Stimulated activated CD4-positive, alpha-beta T cell treated with anti-CD3 and anti-CD28 coated beads, Interleukin-15, amount 100 ng/mL, for 24 hours (primary cell): ENCODE measurements at places on chromosomes 2 and 18.

DNA sequence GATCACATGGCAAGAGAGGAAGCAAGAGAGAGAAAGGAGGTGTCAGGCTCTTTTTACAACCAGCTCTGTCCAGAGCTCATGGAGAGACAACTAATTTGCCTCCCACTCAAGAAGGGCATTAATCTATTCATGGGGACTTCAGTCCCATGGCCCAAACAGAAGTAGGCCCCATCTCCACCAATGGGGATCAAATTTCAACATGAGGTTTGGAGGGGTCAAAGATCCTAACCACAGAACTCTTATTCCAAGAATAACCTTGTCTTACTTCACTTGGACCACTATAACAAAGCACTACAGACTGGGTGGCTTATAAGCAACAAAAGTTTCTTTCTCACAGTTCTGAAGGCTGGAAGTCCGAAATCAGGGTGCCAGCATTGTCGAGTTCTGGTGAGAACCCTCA, 31.8 kb downstream of the GRB14 start:
- no peak for DNase-seq

DNA sequence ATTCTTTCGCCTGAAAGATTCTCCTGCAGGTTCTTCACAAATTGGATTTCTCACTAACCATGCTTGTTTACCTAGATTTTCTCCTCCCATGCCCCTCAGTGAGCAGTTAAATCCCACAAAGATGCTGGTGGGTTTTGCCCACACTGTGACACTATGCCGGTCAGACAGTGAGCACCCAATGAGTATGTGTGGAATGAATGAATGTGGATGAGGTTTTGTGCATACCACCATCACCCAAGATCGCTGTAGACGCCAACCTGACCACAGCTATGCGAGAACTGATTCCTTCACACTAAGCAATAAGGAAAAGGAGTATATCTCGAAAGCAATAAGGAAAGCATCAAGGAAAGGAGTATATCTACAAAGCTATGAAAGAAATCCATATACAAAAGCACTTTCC, 116.7 kb downstream of the PID1 start:
- DNase-seq, result no peak

DNA sequence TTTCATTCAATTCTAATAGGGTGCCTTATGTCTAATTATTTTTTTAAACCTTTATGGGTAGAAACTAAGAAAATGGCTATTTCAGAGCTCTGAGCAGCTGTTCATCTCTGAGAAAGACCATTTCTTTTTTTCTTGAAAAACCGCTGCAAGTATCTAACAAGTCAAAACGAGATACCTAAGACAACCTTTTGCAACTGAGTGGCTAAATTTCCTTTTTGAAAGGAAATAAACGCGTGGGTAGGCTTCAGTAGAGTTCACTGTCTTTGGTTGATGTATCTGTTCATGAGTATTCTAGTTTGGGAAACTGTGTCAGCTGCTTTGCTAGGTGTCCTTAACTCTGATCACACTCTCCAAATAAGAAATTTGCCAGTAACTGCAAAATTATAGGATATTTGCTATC, 104.3 kb upstream of the LINC00305 start:
- no peak for DNase-seq

DNA sequence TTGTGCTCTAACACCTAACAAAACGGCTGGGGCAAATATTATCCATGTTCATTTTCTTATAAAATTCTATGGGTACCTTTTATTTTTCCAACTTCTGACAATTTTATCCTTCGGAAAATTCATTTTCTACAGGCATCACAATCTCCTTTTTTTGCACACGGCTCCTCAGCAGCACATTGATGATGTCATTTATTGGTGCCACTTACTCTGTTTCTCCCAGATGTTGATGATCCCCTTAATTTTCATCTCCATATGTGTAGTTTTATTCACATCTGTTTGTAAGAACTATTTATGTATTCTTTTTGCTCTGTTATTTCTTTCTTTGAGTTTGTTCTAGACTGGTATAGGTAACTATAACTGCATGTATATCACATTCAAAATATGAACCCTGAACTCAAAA, 1660.8 kb upstream of the DDX18 start:
- no peak for DNase-seq

- no peak for DNase-seq
Measured at GRCh38 chr2:20430035-20430434, 16.8 kb upstream of the RHOB start.

- DNase-seq, result no peak
Measured at GRCh38 chr2:96848264-96848663, 4.4 kb upstream of the ANKRD23 start.

- DNase-seq, result no peak
Measured at GRCh38 chr2:55901941-55902340, 21.6 kb downstream of the EFEMP1 start.

- DNase-seq, result no peak
Measured at GRCh38 chr2:53286345-53286744, 481.3 kb upstream of the CHAC2 start.

GRCh38 chr18:74645679-74646078, 48.0 kb downstream of the ZNF407 start:
- no peak for DNase-seq

- peak; percentile 22 for DNase-seq
Measured at GRCh38 chr2:134206573-134206972, 47.3 kb upstream of the MGAT5 start.

DNA sequence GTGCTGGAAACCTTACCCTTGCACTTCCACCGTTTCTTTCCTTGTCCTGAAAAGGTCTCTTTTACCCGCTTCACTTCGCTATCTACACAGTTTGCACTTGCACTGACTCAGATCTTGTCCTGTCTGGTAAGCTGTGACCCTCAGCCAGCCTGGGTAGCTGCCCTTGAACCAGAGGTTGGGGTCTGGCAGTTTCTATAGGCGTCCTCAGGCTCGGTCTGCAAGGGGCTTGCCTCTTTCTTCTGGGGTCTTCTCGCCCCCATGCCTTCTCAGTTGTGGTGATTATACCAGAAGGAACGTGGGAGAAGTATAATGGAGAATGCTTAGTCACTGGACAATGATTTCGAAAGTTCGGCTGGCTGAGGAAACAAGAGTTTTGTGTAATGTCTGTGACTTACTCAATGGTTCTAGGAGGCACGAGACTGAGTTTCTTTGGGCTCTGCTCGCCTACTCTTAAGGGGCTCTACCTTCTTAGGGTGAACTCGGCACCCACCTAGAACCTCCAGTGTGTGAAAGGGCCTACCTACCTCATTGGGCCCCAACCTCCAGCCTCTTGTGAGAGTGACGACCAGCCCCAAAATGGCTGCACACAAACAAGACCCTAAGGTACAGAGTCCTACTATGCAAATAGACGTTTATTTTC, 6.9 kb upstream of the STAT1 start:
- DNase-seq, result peak; percentile 59

DNA sequence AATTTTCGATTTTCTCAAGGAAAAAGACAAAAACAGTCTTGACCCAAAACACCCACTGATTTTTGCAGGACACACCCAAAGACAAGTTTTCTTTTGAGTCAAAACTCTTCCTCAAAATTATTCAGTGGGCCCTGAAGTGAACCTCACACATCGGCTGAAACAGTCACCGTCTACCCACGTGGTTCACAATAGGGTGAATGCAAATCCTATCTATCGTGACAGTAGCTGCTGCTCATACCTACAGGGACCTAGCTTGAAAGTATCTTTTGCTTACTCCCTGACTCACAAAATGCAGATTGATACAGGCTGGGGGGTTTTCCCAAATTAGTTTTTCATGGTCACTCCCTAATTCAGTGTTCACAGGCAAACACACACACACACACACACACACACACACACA, 10.7 kb upstream of the CD226 start:
- DNase-seq, result peak; percentile 61

GRCh38 chr2:128424406-128425171, 105.9 kb upstream of the HS6ST1 start:
- DNase-seq, result no peak

DNA sequence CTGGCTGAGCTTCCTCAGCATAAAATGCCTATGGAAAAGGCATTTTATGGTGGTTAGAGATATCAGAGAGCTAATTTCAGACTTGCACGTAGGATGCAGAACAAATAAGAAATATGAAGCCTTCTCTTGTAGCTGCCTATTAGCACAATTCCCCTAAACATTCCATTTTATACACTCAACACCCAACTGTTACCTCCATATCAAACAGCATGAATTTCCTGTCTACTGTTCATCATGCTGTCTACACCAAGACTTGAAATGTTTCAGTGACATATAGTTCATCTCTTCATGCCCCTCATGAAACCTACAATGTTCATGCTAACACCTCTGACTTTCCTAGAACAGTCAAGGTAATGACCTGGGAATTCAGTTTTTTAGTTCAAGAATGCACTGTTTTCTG, 249.9 kb downstream of the PIEZO2 start:
- no peak for DNase-seq

DNA sequence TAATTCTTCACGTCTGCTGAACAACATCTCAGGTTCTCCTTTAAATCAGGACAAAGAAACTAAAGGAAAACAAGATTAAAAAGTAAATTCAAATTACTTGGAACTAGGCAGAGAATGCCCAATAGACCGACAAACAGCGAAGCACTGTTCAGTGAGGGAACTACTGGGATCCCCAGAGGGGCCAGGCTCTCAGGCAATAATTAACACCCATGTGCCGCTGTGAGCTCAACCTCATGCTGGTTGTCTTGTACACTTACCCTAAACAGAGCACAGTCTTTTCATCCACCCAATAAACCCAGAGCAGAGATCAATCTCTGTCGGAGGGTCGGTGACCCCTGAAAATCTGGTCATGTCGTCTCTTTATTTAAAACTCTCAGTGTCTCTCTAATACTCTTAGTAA, 229.9 kb upstream of the CRIM1 start:
- DNase-seq, result no peak

DNA sequence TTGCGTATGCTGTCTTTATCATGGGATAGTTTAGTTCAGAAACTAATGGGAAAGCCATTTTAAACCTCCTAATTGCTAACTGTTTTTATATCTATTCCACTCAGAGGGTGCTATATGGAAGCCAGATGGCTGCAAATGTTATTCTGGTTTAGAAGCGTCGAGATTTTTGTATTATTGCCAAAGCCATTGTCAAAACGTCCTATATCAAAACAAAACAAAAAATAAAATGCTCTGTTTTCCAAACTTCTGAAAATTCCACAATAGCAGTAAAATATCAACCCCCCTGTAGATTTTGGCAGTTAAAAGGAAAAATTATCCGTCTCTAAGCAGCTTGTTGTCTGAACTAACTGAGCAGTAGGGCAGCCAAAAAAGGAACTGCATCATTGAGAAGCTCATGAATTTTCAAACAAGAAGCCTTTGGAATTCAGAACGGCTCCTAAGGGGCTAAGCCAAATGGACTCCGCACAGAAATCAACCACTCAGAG, 195.4 kb upstream of the CWC22 start:
- no peak for DNase-seq

- DNase-seq, result no peak
Measured at GRCh38 chr2:138814123-138814898, 34.1 kb upstream of the NXPH2 start.

DNA sequence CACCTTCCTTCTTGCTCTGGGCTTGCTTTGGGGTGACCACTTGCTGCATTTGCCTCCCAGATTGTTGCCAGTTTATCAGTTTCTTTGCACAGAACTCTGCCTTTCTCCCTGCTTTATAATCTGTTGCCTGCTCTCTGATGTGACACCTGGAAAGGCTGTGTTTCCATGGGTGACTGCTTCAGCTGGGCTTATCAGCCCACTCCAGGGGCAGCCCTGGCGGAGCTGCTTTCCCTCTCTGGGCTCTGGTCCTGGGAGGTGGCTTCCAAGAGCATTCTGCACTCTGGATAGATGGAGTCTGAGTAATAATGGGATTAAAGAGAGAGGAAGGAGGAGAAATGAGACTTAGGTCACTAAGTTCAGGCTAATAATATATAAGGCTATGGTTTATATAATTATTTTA, 352.7 kb downstream of the TSN start:
- no peak for DNase-seq

- no peak for DNase-seq
Measured at GRCh38 chr2:239372835-239373234, 28.0 kb downstream of the HDAC4 start.

DNA sequence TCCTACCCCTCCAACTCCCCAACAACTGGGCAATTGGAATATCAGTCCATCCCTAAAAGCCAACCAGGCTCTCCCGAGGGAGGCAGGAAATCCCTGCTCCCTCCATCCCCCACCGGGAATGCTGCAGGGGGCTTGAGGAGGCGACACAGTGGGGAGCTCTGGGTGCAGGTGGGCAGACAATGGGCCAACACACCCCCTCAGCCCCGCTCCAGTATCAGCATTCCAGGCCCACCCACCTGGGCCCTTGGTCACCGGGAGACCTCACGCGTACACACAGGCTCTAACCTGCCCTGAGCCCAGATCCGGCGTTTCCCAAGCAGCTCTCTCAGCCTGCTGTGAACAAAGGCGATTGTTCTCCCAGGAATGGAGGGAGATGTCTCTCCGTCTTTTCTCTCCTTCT, 37.6 kb upstream of the FZD7 start:
- no peak for DNase-seq

DNA sequence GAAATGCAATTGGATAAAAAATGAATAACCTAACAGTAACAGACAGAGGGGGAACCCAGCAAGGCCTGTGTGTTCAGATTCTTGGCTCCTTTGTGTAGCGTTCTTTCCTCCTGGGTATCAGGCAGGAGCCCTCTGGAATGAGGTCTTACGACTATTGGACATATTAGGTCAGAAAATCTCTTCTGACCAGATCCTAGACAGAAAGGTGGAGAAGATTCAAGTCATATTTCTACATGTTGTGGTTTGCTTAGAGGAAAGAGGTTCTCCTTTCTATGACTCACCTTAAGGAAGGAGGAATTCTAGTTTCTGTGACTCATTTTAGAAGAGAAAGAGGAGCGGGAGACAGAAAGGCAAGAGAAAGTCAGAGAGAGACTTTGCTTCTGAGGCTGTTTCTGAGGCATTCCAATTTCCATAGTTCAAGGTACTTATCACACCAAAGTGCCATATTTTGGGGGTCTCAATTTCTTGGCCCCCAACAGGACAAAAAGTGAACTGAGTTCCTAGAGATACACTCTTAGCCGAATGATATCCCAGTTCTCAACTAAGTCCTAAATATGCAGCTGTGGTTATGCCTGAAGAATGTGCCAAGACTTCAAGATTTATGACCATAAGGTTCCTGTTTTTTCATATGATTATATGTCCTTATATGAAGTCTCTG, 618.6 kb downstream of the ZEB2 start:
- no peak for DNase-seq

GRCh38 chr2:195017890-195018289, 639.1 kb upstream of the SLC39A10 start:
- DNase-seq, result no peak

DNA sequence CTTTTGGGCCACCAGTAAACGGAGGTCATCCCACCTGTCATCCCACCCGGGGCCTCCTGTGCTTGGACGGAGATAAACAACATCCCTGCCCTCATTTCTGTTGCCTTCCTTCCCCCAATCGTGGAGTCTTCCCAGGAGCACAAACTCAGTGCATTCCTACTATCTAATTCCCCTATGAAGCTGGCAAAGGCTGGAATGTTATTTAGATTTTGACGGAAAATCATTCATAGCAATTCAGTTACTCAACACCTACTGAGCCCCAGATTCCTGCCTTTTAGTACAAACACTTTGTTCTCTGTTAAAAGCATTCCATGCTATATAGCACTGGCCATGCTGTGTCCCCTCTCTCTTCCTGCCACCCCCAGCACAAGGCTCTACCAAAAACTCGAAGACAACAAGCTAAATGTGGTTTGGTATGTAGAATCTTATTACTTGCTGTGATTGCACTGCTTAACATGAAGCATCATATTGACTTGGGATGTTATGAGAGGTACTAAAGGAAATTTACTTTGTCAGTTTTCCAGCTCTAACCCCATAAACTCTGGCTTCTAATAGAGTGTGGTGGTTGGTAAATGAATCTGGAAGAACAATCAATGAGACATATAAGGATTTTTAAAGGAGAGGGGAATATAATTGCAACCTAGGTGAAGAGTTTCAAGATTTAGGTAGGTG, 32.3 kb upstream of the IMPA2 start:
- DNase-seq, result no peak
